EL (cell line): ENCODE measurements at places on chromosomes 3 and 15.
A peak's percentile ranks its signal among the peaks of the same experiment; 100 is the strongest.

- DNase-seq = peak; percentile 4
Measured at GRCh38 chr3:56469141-56469540, 874 bp upstream of the ERC2 start.

DNA sequence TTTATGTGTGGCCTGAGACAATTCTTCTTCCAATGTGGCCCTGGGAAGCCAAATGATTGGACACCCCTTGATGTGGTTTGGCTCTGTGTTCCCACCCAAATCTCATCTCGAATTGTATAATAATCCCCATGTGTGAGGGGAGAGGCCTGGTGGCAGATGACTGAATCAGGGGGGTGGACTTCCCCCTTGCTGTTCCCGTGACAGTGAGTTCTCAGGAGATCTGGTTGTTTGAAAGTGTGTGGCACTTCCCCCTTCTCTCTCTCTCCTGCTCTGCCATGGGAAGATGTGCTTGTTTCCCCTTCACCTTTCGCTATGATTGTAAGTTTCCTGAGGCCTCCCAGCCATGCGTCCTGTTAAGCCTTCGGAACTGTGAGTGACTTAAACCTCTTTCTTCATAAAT lies 60.1 kb upstream of the PARL start:
- DNase-seq = no peak

DNA sequence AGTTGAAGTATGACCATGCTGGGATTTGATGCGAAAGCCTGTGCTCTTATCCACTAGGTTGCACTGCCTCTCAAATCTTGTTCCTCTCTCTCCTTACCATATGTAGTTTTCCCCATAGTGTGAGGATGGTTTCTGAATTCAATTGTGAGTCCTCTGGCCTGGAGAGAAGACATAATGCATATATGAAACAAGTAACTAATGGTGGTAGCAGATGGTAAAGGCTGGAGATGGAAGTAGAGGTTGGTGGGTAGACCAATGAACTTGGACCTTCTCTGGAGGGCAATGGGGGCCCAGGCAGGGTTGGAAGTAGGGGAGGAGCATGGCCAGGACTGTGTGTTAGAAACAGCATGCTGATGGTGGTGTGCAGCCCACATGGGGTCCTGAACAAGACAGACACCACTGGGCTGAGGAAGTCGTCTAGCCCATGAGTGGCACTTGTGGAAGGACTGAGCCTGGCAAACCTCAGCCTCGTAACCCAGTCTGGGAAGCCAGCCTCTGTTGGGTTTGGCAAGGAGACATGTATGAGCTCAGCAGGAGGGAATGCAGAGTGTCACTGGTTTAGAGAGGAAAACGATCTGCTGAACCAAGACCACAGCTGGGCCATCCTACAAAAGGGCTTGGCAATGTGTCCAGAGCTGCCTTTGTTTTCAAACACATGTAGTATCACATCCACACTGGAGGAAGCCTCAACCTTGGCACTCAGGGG lies 18.5 kb upstream of the LMCD1 start:
- peak; percentile 97 for DNase-seq

GRCh38 chr3:194206320-194206719 lies 70.4 kb downstream of the HES1 start:
- no peak for DNase-seq

DNA sequence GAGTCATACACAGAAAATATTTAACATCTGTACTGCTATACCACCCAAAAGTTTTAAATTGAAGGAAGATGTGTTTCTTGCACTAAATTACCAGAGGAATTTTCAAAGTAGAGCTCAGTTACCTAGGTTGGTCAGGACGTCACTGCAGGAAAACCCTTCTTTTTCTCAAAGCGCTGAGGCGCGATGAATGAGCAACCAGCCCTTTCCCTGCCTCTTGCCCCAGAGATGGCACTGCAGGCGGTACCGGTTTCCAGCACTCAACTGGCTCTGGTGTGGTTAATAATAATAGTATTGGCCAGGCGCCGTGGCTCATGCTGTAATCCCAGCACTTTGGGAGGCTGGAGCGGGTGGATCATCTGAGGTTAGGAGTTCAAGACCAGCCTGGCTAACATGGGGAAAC lies 49.3 kb downstream of the HES1 start:
- DNase-seq = no peak

GRCh38 chr15:46751303-46751702 lies 966.0 kb upstream of the SEMA6D start:
- no peak for DNase-seq

- peak; percentile 74 for DNase-seq
Measured at GRCh38 chr3:130968221-130968620, 58.4 kb downstream of the ASTE1 start.

GRCh38 chr15:84834229-84834955 lies 17.2 kb downstream of the ALPK3 start:
- no peak for DNase-seq

DNA sequence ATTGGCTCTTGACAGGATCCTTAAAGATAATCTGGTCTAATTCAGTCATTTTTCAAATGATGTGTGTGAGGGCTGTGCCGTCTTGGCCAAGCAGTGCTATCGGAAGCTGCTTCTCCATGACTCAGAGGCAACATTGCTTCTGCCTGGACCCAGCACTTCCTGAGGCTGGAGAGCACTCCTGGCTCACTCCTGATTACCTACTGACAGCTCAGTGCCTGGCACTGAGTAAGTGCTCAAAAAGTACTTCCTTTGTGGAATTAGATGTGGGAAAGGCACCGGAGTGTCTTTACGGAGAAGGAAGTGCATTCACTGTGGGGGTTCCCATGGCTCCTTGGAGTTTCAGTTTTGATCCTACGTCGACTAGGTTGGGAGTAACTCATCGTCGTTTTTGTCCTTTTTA lies 86.9 kb upstream of the UBE3A start:
- DNase-seq = no peak

DNA sequence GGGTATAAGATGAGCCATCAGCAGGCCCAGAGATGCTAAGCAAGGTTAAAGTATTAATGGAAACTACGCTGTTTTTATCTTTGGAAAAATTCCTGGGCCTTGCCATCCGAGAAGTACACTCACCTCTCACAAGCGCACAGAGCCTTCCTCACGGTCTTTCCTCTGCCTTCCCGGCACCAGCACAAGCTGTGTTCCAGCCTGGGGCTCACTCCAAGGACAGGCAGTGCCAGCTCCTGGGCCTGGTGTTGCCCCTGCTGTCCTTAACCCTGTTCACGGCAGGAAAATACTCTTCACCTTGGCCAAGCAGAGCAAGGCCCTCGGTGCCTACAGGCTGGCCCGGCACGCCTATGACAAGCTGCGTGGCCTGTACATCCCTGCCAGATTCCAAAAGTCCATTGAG lies 14.3 kb upstream of the RHO start:
- no peak for DNase-seq

GRCh38 chr15:100318880-100319279 lies 22.9 kb downstream of the ADAMTS17 start:
- no peak for DNase-seq

DNA sequence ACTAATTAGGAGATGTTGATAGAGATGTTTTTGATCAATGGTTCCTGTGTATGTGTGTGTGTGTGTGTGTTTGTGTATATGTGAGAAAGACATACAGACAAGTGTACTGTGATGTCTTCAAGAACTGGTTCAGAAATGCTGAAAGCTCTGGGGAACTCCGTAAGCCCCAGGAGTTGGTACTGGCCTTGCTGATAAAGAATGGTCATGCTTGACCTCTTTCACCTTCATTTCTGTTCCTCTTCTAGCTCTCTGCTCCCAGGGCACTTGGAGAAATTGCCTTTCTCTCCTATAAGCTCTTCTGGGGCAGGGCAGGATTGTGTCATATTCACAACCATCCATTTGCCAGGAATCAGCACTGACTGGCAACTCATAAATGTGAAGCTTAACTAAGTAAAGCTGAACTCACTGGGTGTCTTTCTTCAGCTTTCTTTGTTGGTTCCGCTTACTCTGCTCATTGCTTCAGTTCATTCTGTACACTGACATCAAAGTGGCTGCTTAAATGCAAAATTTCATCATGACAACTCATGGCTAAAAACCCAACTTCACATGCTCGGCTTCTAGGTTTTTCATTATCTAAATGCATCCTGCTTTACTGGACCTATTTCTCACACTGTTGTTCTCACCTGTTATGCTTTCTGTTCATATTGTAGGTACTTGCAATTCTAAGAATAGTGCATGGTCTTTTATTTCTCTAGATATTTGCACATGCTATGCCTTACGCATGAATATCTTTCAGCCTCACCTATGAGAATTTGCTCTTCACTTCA lies 162.1 kb upstream of the LYSMD4 start:
- DNase-seq = no peak

GRCh38 chr3:48067271-48067670 lies 51.1 kb upstream of the MAP4 start:
- no peak for DNase-seq

- no peak for DNase-seq
Measured at GRCh38 chr15:68177742-68178141, 27.4 kb downstream of the CALML4 start.

DNA sequence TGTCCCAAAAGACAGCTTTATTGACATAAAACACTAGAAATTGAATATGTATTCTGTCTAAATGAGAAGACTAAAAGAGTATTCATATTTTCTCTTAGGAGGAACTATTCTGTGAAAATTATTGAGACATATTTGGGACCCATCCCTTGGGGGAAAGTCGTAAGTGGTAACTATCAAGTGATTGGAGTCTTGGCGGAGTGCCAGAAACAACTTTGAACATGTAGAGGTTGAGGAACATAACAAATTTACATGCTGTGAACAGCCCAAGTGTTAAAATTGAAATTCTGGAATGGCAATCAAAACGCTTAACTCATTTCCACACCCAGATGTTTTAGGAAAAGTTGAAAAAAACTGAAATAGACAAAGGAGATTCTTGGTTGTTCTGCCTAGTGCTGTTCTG lies 1034.6 kb downstream of the NSUN3 start:
- no peak for DNase-seq

DNA sequence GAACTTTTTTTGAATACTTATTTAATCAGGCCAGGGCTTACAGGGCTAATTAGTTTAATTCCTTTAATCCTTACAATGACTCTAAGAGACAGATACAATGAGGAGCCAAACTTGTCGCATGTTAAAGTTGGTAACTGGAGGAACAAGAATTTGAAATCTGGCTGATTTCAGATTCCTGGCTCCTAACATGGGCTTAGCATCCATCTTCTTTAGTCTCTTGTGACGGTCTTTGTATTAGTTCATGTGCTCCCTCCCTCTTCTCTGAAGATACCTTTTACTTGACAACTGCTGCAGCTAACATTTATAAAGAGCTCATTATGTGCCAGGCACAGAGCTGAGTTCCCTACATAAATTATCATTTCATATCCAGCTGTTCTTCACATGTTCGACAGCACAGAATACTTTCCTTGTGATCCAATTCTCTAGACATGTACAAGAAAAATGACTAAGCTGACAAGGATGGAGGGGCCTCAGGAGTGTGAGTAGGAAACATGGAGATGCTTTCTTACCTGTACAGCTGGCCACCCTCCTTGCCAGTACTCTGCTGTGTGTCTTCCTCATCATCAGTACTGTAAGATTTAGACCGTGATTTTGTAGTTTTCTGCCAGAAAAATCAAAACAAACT lies 206.8 kb upstream of the STRIT1 start:
- DNase-seq = no peak

GRCh38 chr3:61733876-61734275 lies 172.5 kb downstream of the PTPRG start:
- no peak for DNase-seq
